ENCODE measurements at places on chromosomes 7 and 10.
A peak's percentile ranks its signal among the peaks of the same experiment; 100 is the strongest.

- no peak for DNase-seq
Measured at GRCh38 chr7:20301311-20301939, 29.3 kb upstream of the ITGB8 start.

DNA sequence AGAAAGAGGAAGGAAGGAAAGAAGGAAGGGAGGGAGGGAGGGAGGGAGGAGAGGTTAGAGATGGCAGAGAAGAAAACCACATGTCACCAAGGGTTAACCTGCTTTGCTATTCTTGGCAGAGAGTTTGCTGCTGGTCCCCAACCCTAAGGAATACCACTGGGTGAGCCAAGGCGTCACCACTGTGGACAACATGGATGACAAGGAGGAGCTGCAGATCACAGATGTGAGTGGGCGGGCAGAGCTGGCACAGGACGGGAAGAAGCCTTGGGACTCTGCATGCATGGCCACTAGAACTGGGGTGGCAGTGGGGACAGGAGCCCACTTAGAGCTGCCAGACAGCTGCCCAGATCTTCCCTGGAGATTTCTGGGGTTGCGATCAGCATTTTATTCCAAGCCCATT lies 17.2 kb upstream of the MYH16 start:
- DNase-seq = no peak

DNA sequence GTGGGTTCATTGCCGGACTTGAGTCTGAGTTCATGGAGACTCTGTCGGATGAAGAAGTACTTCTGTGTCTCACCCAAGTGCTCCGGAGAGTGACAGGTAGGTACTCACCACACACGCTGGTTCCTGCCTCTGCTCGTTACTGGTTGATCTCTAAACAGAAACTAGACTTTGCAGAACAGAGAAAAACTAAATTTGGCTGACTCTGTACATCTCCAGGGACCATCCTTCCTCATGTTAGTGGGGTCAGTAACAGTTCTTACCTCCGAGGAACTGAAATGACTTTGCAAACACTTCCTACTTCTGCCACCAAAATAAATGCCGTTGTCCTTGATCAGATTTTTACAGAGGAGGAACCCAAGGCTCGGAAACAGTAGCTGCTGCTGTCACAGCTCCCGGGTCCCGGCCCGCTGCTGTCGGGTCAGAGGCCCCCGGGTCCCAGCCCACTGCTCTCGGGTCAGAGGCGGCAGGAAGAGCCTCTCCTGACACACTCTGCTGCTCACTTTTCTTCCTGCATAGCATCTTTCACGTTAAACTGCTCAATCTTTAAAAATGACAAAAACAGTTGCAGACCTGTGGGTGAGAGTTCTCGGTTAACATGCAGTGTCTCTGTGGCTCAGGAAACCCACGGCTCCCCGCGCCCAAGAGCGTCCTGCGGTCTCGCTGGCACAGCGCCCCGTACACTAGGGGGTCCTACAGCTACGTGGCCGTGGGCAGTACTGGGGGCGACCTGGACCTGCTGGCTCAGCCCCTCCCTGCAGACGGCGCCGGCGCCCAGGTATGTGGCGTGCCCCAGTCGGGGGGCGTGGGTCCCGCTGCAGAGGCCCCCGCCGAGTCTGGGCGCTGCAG lies 4.8 kb upstream of the MTG1 start:
- DNase-seq = no peak

- no peak for DNase-seq
Measured at GRCh38 chr10:117421985-117422384, 46.7 kb upstream of the PDZD8 start.

DNA sequence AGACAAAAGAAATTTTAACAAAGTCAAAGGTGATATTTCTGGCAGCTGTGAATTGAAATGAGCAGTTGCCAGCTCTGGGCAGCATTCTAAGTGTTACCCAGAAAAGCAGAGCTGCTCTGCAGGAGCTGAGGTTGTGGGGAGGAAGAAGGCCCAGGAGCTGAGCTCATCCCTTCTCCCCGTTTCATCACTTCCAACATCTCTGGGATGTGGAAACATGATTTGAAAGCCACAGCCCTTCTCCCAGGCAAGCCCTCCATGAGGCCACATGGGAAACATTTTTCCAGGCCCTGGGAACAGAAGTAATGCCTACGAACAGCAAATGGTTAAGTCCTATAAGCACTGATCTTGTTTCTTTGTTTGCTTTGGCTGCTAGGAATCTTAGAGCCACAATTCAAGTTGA lies 10.9 kb upstream of the DMBT1 start:
- no peak for DNase-seq

DNA sequence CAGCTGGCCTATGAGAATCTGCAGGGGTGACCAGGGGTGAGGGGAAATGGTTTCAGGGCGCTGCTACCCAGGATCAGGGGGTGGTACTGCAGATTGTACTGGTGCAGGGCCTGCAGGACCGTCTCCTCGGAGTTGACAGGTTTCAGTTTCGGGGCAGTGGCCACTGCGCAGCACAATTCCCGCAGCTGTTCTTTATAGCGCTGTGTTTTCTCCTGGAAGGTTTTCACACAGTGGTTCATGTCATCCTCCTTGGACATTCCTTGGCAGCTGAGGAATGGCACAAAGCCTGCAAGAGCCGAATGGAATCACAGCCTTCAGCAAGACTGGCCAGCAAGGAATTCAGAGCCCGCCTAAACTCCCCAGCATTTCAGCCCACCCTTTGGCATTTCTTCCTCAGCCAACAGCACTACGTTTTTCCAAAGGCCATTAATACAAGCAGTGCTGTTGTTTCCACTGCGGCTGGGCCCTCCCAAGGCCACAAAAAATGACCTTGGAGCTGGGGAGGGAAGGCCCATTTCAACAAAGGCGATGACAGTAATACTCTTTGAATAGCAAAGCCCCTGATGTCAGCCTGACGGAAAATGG lies 44.9 kb downstream of the PNLIPRP2 start:
- DNase-seq = no peak

GRCh38 chr10:64534616-64535015 lies 1013.4 kb downstream of the REEP3 start:
- DNase-seq = no peak

DNA sequence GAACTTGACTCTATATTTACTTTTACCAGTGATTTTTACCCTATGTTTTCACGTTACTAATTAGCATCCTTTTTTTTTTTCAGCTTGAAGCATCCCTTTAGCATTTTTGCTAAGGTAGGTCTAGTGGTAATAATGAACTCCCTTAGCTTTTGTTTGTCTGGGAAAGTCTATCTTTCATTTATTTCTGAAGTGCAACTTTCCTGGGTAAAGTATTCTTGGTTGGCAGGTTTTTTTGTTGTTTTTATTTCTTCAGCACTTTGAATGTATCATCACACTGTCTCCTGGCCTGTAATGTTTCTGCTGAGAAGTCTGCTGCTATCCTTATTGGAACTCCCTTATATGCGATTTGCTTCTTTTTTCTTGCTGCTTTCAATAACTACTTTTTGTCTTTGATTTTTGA lies 149.7 kb upstream of the HPS1 start:
- DNase-seq = no peak

DNA sequence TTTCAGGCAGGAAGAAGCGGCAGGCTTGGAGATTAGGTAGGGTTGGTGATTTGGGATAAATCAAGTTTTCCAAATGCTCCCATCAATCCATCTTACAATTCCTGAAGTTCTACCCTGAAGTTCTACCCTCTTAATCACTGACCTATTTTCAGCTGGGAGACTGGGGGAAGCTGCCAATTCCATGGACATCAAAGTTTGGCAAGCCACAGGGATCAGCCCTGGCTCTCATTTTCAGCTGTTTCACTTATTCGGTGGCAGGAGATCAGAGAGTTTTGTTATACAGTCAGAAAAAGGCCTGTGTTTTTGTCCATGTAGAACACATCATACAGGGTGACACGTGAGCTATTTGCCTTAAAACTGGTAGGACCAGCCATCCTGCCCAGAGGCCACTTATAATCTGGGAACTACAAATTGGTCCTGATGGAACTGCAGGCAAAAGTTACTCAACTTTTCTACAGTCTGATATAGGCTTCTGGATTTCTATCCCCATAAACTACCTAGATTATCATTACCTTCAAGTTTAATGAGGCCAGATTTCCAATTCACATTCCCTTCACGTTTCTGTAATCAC lies 112.9 kb upstream of the ZNF746 start:
- DNase-seq = no peak

- no peak for DNase-seq
Measured at GRCh38 chr10:69789164-69789576, 12.5 kb upstream of the COL13A1 start.

GRCh38 chr10:90420637-90421318 lies 437.1 kb downstream of the HTR7 start:
- no peak for DNase-seq

- DNase-seq = peak; percentile 21
Measured at GRCh38 chr7:139775829-139776266, 1.9 kb downstream of the HIPK2 start.

DNA sequence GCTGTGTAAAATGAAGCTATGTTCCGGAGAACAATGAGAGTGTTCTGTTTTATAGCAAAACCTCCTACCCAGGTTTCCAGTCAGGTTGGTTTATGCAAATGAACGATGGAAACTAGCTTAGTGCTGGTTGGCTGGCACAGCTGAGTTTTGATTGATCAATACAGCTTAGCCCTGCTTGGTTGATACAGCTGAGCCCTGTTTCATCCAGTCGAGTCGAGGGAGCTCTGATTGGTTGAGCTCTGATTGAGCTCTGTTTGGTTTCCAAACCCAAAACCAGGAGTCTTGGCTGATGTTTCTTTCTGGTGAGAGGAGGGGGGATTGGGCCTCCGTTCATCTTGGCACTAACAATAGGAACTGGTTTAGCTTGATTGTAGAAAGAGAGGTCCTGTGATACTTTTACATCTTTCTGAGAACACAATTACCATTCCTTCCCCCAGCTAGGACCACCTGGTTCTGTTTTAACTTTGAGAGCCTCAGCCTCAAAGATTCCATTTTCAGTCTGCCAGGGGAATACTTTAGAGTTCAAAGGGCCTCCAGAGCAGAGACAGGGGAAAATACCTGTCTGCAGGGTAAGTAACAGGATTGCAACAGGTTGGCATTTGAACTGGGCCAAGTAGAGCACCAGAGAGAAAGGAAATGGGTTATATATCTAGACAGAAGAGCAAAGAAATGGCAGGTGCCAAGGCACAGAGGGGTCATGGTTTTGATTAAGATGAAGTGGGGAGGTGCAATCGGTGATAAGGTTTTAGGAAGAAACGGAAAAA lies 210.9 kb downstream of the GRM8 start:
- DNase-seq = no peak

DNA sequence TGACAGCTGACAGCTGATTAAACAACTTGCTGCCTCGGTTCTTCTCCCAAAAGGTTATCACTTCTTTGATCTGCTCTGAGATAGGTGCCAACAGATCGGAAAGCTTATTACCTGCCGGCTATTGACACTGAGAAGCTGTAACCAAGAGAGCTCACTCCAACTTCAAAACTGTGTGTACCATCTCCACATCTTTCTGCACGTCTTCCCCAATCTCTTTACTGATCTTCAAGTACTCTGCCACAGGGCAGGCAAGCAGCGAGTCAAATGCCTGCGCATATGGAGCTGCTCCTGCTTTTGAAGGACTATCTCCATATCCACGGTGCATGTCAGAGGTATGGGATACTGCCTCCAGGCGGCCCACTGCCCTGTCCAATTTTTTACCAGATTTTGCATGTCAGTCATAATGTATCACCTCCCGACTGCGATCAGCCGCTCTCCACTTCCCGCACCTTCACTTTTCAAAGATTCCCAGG lies 352 bp upstream of the ZNF485 start:
- no peak for DNase-seq

DNA sequence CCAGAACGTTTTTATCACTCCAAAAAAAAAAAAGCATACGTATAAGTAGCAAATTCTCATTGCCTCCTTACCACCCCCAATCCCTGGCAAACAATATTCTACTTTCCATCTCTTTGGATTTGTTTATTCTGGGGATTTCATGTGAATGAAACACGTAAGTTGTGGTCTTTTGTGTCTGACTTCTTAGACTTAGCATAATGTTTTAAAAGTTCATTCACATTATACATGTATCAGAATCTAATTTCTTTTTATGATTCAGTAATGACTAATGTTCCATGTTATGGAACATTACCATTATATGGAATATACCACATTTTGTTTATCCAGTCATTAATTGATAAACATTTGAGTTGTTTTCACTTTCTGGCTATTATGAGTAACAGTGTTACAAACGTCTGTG lies 12.5 kb upstream of the KLHL7 start:
- DNase-seq = no peak

DNA sequence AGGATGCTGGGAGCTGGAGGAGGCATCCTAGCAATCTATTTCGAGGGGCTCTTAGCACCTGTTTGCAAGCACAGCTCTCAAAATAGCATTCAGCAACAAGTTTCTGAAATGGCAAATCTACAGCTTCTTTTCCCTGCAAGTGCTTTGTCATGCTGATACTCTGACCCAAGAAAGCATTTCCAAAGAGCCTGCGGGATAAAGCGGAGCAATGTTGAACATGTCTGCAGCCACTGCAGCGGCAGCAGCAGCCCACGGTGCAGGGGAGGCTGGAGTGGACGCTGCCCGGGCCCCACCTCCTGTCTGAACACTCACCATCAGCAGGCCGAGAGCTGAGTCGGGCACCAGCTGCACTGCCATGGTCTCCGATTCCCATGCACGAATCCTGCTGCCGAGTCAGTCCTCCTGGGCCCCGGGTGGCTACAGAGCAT lies 964 bp downstream of the FRMD4A start:
- no peak for DNase-seq

DNA sequence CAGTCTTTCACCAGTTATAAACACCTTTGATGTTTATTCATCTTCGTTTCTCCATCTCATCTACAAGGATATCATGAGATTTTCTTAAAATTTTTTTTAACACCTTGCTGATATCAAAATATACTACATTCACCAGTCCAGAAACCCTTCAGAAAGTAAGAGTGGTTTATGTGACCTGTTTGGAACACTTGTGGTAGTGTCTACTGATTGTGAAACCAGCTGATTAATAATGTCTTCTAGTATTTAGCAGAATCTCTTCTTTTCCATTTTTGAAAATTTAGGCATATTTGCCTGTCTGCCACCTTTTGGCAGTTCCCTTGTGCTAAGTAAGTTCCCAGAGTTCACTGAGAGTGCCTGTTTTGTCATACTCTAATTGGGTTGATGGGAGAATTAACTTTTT lies 18.5 kb downstream of the DLD start:
- DNase-seq = no peak

DNA sequence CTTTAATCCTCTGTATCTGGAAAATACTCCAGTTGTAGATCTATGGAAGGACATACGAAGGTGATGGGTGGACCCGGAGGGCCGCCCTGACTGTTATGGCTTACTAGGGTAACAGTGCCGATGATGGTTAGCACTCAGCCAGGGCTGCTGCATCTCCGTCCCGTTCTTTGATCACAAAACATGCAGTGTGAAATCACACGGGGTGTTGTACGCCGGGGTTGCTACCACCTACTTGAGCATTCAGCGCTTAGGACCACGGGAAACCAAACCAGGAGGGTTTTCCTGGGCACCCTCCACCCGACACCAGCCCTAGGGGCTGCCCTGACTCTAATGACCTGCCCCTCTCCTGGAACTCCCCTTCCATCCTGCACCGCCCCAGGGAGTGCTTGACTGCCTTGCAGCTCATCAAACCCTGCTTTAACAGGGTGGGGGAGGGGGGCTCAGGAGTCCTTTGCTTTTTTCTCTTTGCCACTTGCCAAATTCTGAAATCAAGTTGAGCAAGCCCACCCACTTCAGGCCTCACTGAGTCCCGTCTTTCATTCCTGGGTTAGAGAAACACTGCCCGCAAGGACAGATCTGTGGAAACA lies 20.4 kb downstream of the ZNF775 start:
- no peak for DNase-seq
